ENCODE measurements at places on chromosomes 3 and 15.

DNA sequence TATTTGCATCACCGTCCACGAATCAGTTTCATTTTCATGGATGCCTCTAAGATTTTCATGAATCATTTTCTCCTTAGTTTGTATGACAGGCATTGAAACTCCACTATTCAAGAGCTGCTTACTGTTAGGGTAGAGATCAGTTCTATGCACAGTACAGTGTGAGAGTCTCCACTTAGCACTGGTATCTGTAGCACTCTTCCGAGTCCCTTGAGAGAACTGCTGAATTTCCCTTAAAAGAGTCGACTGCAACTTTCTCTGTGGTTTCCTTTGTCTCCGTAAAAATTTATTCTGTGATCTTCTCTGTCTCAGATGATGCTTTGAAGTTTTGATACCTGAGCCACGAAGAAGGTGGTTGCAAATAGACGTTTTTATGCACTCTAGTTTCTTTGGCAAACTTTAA, 14.8 kb downstream of the GTPBP8 start:
- no peak for DNase-seq

GRCh38 chr3:101962055-101962454, 112.7 kb downstream of the NFKBIZ start:
- no peak for DNase-seq

GRCh38 chr15:26901041-26901440, 34.2 kb downstream of the GABRA5 start:
- DNase-seq, result no peak

GRCh38 chr3:125202197-125202596, 10.4 kb downstream of the SLC12A8 start:
- DNase-seq, result no peak

DNA sequence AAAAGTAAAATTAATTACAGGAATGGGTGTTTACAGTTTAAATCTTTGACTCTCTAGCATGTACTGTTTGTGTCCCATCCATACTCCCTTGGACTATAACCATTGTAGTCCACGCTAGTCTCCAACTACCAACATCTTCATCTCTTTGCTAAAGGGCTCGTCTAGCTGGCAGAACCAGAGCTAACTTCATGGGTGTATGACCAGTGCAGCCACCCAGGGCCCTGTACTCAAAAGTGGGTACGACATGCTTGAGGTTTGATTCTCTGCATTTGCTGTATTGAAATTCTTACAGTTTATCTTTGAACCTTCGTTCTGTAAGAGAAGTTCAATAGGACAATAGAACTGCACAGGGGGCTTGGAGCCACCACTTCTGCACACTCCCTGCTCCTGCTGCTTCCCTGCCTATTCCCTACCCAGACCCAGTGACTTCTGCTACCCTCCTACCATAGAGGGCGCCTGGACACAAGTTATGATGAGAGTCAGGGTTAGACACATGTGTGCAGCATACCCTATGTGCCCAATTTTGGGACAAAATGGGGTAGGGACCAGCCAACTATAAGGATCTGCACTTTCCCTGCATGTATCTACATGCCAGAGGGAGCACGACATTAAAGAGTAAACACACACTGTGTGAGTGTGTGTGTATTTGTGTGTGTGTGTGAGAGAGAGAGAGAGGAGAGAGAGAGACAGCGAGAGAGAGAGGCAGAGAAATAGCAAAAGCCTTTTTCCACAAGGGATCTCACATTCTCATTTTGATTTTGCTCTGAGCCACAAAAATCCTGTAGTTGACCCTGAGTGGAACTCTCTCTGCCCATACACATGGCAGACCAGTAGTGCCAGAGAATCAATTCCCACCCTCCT, 59.0 kb upstream of the NECTIN3 start:
- DNase-seq, result no peak

DNA sequence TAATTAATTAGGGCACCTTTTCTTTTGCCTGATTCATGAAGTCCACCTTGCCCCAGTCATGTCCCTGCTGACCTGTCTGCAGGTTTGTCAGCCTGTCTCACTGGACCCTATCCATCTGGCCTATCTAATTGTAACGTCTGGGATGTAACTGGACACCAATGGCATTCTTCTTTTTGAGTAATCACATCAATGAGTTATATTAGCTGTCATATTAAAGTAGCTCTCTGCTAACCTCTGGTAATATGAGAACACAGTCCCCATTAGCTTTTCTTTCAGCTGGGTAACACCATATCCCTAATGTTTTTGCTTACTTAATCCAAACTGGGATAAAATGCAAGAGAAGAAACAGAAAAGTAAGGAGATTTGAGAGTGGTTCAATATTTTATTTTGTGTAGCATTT, 166.2 kb upstream of the VEPH1 start:
- DNase-seq, result no peak
